Activated CD8-positive, alpha-beta T cell treated with anti-CD3 and anti-CD28 coated beads, Interleukin-2, amount 10 ng/mL, durations not matched to agents 7 days and 5 days (primary cell): ENCODE measurements at places on chromosomes 1 and 21.

- DNase-seq, result no peak
These were observed 41.0 kb upstream of the PTPRC start for GRCh38 chr1:198597690-198598430.

DNA sequence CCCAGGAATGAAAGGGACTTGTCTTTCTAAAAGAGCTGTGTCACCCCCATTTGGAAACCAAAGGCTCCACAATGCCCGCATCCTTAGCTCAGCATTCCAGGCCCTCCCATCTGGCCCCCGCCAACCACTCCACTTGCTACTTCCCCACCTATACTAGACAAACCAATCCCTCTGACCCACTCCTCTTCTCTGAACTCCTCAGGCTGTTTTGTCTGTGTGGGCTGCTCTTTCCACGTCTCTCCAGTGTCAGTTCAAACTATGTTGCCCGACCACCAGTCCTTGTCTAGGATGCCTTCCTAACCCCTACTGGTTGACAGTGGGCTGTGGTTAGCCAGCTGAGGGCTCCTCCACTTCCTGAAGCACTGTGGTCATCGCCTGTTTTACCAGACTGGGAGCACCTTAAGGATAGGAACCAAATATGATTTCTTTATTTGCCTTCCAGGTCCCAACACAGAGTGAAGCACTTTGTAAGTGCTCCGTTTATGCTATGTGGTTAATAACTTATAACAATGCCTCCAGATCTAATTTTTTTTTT, 8.1 kb upstream of the COA7 start:
- no peak for DNase-seq

DNA sequence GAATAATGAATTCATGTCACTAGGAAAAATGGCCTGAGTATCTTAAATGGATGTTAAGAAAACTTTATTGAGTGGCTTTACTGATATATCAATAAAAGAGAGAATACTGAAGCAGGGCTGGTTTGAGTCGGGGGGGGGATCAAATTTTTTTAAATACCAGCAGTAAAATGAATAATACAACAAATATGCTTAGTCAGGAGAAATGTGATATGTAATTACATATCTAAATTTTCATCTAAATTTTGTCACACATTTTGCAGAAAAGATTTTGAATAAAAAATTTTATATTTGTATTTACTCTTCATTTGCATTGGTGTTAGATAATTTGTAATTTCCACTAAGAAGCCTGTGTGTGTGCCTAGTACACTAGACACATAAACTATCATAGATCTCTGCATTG, 2300.2 kb downstream of the MRPL39 start:
- no peak for DNase-seq

- DNase-seq, result no peak
These were observed 1.3 kb downstream of the PLD5 start for GRCh38 chr1:242522996-242523718.
